Activated CD4-positive, CD25-positive, alpha-beta regulatory T cell treated with anti-CD3 and anti-CD28 coated beads, Interleukin-2, amount 50 U/mL, for 24 hours (primary cell): ENCODE measurements at places on chromosomes 4 and X.

DNA sequence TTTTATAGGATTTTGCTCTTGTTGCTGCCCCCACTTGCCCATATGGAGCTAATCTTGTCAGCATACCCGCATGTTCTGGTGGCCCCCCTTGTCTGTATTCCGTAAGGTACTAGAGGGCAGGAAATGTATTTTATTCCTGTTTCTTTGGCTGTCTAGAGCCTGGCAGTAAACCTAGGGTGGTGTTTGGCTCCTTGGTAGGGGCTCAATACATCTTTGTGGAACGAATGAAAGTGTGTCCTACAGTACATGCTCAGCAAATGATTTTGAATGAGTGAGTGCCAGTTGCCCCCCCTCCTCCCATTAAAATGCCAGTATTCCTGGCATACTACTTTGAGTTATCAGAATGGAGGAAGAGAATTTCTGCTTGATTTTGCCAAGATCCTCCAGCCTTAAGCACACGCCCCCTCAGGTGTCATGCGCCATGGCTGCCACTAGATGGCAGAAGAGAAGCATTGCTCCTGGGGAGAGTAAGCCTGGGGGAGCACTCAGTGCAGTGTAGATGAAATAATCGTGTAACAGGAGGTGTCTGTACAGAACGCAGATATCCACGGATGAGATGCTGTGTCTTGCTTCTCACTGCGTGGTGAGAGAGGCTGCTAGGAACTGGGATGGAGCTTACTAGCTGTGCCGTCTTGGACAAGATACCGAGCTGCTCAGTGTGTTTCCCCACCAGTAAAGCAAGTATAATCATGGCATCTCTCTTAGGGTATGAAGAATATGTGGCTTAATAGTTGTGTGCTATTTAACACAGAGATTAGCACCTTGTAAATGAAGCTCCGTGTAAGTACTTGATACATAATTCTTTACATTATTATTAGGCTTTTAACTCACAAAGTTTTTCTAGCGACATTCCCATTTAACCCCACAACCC, 17.2 kb upstream of the RNF212 start:
- ATAC-seq: peak; percentile 89

DNA sequence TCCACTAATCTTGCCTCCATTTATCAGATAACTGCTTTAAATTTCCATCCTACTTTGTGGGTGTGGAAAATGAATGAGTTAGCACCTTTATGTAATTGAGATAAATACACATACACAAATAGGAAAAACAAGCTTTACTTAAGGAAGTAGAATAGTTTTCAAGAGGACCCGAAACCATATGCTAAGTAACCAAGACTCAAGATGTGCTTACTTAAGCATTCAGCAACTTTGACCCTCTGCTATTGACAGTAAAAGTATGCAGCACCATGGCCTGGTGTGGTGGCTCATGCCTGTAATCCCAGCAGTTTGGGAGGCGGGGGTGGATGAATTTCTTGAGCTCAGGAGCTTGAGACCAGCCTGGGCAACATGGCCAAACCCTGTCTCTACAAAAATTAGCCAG, 29.9 kb downstream of the RNF175 start:
- no peak for ATAC-seq

GRCh38 chrX:20352504-20352903, 85.8 kb upstream of the RPS6KA3 start:
- peak; percentile 21 for ATAC-seq

GRCh38 chr4:11511321-11511720, 82.6 kb upstream of the HS3ST1 start:
- ATAC-seq: no peak

DNA sequence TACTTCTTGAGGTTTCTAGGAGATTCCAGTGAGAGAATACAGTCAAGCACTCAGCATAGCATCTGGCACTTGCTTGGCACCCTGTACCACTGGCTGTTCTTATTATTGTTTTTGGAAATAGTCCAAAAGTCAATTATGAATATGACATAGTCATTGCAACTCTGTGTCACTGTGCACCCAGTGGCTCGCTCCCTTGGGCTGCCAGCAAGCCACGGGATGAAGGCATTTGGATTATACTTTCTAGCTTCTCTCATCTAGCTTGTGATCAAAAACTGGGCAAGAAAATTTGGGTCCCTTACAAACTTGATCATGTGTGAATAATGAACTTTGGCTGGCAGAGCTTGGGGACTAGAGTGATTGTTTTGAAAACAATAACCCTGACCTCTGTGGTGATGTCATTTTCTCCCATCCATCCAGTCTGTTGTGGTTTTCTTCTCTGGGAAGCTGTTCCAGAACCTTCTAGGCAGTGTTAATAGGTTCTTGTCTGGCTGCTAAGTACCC, 32.7 kb upstream of the LIMCH1 start:
- no peak for ATAC-seq

- no peak for ATAC-seq
Measured at GRCh38 chr4:155789391-155789790, 30.6 kb downstream of the GUCY1B1 start.

- no peak for ATAC-seq
Measured at GRCh38 chr4:94757192-94758140, at the start of gene BMPR1B. Gene BMPR1B (plus strand): TSS chr4:94757955. CDS start chr4:95104425, 346,470 bp downstream.

- no peak for ATAC-seq
Measured at GRCh38 chr4:160044693-160045092, 941.8 kb downstream of the RAPGEF2 start.

DNA sequence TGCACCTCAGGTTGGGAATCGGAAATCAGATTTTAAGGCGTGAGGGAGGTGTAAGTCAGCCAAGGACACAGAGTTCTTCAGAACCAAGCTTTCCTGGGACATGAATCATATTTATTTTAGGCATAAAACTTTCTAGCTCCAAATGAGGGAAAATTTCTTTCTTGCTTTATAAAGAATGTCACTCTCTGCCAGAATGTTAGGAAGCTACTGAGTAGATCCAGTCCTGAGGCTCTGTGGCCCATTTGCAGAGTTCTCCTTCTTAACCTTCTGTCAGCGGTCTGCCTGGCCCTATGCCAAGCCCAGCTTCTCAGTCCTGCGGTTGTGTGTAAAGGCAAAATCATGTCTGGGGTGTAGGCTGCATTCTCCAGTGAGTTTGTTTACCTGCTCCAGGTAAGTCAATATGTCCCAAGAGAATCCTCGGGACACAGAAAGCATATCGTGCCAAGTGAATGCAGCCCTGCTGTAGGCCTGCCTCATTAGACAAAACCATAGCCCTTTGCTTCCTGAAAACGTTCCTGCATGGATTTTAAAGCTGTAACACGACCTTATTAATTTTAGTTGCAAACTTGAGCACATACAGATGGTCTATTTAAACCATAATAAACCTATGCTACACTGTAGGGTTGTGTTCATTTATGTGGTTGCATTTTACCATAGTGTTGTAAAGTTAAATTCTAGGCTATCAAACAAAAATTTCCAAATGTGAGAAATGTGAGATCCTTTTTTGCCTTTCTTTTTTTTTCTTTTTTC, 29.2 kb upstream of the CCNI start:
- no peak for ATAC-seq

DNA sequence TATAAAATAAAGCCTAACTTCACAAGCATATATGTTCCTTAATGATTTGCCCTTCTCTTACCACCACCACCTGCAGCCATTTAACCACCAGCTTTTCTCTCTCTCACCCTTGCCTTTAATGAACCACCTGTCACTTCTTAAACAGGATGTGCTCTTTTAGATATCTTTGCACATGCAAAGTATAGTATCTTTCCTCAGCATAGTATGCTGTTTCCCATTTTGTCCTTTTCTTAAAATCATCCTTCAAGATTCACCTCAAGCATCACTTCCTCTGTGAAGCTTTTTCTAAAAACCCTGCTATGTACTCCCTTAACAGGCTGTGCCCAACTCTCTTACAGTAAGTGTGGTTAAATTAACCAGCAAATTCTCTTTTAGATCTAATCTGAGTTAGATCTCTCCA, 8.2 kb upstream of the CNOT6L start:
- ATAC-seq: peak; percentile 56

- ATAC-seq: no peak
Measured at GRCh38 chrX:127390316-127390715, 570.8 kb downstream of the PRR32 start.

DNA sequence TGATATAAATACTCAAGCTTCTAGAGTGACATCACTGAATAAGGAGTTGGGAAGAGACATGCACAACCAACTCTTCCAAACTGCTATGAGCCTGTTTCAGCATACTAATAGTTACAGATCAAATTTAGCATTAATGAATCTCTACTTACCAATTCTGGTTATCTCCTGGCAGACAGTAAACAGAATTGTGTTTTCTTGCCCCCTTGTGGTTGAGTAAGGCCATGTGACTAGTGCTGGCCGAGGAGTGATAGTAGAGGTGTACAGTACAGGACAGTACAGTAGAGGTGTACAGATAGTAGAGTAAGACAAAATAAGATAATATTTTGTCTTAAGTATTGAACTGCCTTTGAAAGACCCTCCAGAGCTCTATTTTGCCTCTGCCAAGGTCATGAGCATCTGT, 681.4 kb downstream of the GABRG1 start:
- no peak for ATAC-seq

- no peak for ATAC-seq
Measured at GRCh38 chrX:132331532-132331931, 112.3 kb upstream of the RAP2C start.

DNA sequence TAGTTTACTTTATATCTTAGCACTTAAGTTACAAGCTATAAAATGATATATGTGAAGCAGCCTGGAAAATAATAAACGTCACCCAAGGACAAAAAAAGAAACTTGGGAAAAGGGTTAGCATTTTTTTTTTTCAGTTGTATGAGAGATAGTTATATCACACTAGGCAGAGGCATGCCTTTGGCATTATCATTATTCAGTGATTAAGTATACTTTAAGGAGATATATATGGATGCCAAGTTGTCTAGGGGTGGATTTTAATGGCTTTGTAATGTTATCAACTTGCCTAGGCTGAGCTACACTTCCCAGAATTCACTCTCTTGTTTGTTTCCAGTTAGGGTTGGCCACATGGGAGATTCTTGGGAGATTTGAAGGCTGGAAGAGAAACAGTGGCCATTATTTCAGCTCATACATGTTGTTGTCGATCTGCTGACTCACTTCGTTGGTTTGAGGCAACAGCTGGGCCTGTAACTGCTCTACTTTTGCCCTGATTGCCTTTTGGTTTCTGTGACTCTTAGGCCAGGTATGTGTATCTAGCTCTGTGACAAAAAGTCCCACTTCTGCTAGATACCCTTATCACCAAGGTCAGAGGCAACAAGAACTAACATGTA, 11.5 kb upstream of the SRPX start:
- ATAC-seq: no peak
